ENCODE measurements at places on chromosomes 2 and 18. TPM values are rescaled to one million over a fixed set of nuclear protein-coding genes. Genes with fewer than 3 reads are reported as not detected.

The DLGAP1 gene
- polyA plus RNA-seq = 6.1 TPM

The B3GNT7 gene
- polyA plus RNA-seq = 3.4 TPM

The LYPD1 gene
- 117 TPM for polyA plus RNA-seq

The CYRIA gene
- 2.1 TPM for polyA plus RNA-seq

The EGR4 gene
- polyA plus RNA-seq = not detected

The SP110 gene
- 25.4 TPM for polyA plus RNA-seq

The TUBA3D gene
- 1.8 TPM for polyA plus RNA-seq

The FOSL2 gene
- polyA plus RNA-seq = 21.2 TPM

The POTEI gene
- 0.11 TPM for polyA plus RNA-seq

The LRP1B gene
- 1.1 TPM for polyA plus RNA-seq

The CELF4 gene
- 2.0 TPM for polyA plus RNA-seq

The CHST9 gene
- polyA plus RNA-seq = 2.9 TPM

The KIF1A gene
- polyA plus RNA-seq = 14.0 TPM

- DNase-seq = no peak
Observed at GRCh38 chr2:34201099-34201498, 602.0 kb upstream of the FAM98A start.

DNA sequence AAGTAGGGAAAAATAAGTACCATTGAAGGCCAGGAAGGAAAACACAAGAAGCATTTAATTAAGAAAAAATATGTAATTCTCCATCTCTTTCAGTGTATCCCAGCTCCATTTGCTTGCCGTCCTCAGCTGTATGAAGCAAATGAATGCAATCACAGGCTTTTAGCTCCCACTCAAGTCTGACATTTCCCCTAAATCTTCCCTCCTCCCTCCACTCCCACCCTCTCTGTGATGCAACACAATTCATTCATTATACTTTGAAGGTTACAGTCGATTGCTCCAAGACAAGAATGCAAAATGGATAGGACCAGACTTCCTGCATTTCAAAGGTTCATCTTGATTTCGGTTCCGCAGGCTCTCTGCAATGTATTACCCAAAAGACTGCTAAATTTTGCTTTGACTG lies 172.7 kb upstream of the SERPINE2 start:
- DNase-seq = peak; percentile 27

GRCh38 chr2:239278361-239278760 lies 122.5 kb downstream of the HDAC4 start:
- no peak for DNase-seq

GRCh38 chr2:44778671-44779476 lies 162.6 kb upstream of the SIX3 start:
- DNase-seq = no peak

GRCh38 chr2:6454286-6454990 lies 411.3 kb downstream of the CMPK2 start:
- DNase-seq = no peak

DNA sequence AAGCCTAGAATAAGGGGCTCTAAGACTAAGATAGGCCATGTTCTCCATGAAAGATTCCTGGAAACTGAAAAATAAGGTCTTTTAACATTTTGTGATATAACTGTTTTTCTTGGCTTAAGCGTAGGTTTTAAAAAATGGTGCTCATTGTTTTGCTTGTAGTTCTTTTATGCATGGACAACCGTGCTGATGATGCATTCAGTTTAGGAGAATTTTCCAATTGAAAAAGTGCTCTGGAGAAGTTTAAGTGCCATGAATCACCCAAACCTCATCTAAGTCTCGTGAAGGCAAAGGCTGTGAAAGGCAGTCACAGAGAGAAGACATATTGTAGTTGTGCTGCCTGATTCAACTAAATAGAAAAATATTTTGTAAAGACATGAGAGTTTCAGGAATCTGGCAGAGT lies 111.8 kb upstream of the GAREM1 start:
- no peak for DNase-seq

GRCh38 chr2:73642338-73643018 lies at the start of gene NAT8:
NAT8 (minus strand) TSS chr2:73642422; CDS start chr2:73641628, 794 bp downstream.
- DNase-seq = no peak

- DNase-seq = no peak
Observed at GRCh38 chr2:38033646-38034045, 42.3 kb downstream of the CYP1B1 start.

DNA sequence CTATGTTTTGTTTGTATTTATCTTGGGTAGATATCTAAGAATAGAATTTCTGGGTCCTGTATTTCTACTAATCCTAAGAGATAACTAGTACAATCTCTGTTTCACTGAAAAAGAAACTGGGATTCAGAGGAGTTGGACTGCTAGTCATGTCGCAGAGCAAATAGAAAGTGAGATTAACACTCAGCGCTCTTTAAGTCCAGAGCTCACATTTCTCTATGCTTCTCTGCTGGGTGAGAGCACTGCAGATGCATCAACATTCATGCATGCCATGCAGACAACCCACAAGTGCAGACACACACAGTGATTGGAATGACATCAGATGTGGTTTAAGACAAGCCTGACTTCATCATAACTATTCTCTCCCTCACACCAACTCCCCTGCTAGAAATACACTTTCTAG lies 563.8 kb downstream of the TDRD15 start:
- no peak for DNase-seq

DNA sequence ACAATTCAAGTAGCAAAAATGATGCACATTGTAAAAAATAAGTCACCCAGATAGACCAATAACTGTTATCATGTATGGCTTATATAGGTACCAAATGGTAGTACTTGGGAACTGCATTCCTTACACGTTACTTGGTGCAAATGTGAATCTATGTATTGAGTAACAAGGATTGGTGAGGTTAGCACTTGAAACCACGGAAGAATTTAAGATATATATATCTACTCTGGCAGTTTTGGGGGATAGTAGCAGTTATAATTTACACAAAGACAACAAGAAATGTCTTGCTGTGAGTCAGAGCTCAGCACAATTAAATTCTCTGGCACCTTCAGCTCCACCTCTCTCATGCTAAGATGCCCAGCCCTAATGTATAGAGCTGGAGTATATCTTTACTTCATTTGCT lies 359.4 kb upstream of the RAB12 start:
- DNase-seq = no peak

- no peak for DNase-seq
Observed at GRCh38 chr2:98701230-98701629, 29.7 kb downstream of the MGAT4A start.

DNA sequence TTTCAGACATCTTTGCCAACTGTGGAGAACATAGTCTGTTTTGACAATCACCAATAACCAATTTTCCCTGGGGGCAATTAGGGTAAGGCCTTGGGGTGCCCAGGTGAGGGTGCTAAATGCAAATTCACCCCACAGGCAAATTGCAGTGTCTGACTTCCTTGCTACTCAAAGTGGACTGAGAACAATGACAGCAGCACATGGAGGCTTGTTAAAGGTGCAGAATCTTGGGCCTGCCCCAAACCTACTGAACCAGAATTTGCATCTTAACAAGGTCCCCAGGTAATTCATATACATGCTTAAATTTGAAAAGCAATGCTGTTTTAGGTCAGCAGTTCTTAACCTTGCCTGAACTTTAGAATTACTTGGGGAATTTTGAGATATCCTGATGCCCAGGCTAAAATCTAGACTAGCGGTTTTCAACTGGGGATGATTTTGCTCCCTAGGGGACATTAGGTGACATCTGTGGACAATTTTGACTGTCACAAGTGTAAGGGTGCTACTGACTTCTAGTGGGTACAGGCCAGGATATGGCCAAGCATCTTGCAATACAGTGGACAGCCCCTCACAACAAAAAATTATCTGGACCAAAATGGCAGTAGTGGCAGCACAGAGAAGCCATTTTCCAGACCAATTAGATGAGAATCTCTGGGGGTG lies 80.2 kb upstream of the GCFC2 start:
- DNase-seq = no peak

GRCh38 chr18:68262690-68263294 lies 452.1 kb downstream of the TMX3 start:
- DNase-seq = no peak

DNA sequence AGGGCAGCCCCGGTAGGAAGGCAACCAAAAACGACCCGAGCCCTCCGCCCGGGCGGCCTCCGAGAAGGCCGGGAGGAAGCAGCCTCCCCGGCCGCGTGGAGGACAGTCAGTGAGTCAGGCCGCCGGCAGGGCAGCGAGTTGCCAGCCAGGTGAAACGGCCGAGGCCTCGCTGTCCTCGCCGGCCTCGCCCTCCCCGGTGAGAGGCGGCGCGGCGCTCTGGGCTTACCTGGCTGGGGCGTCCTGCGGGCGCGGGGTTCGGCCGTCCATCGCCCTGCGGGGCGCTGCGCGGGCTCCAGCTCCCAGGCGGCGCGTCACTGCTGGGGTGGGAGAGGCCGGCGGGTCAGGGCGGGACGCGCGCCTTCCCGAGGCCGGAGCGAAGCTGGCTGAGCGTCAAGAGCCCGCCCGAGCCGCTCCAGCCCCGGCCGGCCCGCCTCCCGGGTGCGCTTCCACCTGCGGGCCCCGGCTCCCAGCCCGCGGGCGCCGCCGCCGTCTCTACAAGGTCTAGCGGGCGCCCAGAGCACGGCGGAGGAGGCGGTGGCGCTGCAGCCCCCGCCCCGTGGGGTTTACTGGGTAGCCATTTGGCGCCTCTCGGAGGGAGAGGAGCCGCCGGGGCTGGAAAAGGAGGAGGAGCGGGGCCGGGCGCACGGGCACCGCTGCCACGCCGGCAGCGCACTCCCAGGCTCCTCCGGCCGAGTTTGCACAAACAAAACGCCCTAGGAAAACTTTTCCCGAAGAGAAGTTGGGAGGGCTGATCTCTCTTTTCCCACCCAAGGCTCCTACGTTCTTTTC lies 499 bp downstream of the COBLL1 start:
- no peak for DNase-seq

- DNase-seq = no peak
Observed at GRCh38 chr2:193331676-193332075, 1136.9 kb upstream of the TMEFF2 start.

- no peak for DNase-seq
Observed at GRCh38 chr2:54306556-54306955, 50.5 kb upstream of the TSPYL6 start.

- no peak for DNase-seq
Observed at GRCh38 chr2:185338104-185338503, 400.5 kb upstream of the FSIP2 start.

DNA sequence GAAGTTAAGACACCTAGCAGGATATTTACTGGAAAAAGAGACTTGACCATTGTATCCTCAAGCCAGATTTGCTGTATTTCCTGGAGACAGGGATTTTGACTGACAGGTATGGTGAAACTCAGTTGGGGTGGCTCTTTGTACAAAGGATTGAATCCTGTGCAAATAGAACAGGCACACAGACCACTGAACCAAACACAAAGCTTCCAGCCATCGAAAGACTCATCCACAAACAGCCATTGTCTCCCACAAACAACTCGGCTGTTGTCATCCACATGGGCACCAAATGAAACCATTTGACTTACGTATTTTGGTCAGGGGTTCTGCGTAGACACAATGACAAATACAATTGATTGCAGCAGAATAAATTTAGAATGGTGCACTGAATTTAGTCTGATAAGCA lies 15.9 kb downstream of the RNF152 start:
- DNase-seq = no peak

DNA sequence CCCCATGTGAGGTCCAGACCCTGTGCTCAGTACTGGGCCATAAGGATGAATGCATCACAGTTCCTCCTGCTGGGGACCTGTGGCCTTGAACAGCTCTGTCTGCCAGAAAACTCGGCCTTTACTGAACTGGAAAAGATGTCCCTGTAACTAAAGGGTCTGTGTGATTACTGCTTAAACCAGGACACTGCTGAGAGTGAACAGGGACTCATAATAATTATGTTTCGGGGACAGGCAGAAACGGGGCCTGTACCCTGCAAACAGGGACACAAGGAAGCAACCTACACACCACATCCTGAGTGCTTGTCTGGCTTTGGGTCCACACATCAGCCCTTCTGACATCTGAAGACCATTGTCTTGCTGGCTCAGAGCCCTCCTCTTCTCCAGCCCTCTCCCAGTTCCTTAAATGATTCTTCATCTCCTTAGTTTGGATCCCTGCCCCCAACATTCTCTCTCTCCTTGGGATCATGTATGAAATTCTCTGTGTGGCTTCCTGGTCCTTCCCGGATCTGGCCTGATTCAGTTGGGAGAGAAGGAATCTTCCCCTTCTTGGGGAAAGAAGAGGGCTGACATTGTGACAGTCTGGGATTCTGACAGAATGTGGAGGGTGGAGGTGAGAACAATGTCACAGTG lies 248.0 kb downstream of the MYCN start:
- DNase-seq = no peak

DNA sequence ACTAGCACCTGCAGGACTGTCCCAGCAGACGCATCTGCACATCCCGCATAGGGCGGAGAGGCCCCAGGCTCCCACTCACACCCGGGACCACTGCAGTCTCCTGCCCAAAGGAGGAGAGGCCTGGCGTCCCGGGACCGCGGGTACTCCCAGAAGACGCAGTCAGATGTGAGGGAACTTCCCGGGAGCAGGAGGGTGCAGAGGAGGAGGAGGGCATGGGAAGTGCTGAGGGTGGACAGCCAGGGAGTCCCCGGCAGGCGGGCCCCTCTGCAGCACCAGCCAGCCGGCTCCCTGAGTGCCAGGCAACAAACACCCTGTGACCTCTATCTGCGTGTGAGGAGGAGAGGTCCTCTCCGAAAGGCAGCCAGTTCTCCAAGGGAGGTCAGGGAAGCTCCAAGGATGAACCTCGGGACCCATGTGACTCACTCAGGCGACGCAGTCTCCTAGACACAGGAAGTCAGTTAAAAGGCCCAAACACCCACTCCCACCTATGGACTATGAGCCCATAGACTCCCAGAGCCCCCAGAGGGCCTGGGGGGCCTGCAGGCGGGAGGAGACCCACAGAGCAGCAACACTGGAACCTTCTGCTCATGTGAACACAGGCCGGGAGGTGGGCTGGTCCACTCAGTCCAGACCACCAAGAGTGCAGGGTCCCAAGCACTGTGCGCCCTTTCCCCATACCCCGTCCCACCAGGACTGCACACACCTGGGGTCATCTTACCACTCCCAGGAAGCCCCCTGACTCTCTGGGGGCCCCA lies 4.2 kb downstream of the PXDN start:
- no peak for DNase-seq

DNA sequence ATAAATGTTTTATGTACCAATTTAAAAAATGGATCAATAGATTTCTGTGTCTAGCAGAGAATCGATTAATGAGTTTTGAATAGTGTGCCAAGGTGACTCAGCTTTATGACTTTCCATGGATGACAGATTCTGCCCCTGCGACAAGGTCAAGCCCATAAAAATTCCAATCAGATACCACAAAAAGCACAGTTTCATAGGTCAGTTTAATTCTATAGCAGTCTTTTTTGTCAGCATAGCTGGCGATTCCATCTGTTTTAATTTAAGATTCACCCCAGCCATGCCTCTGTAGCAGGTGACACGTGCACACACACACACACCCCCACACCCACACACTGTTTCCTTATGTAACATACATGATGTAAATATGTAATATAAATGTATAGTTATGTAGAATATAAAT lies 28.9 kb downstream of the RAB31 start:
- no peak for DNase-seq

DNA sequence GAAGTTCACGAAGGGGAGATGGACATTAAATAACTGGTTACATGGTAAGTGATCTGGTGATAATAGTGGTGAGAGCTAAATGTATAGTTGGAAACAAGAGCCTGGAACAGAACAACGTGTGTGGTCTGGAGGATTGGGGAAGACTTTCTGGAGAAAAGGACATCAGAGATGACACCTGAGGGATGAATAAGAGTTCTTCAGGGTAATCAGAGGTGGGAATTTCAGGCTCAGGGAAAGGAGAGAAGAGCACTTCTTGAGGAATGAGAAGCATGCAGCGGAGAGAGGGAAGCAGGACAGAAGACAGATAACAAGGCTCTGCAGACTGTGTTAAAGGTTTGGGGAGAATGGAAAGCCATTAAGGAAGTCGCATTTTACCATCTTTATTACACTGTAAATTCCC lies 450.7 kb downstream of the TNS1 start:
- no peak for DNase-seq

Data from renal cortex interstitium (tissue), 15 donors.